ENCODE measurements at places on chromosomes 1 and 21. TPM values are rescaled to one million over a fixed set of nuclear protein-coding genes. Genes with fewer than 3 reads are reported as not detected.

GRCh38 chr1:163664671-163665335 lies 343.0 kb downstream of the NUF2 start:
- no peak for DNase-seq

RNU1-2 gene
- polyA plus RNA-seq, result not detected

IL6R gene
- polyA plus RNA-seq, result 7.7 TPM

LCE1C gene
- polyA plus RNA-seq, result not detected

DNA sequence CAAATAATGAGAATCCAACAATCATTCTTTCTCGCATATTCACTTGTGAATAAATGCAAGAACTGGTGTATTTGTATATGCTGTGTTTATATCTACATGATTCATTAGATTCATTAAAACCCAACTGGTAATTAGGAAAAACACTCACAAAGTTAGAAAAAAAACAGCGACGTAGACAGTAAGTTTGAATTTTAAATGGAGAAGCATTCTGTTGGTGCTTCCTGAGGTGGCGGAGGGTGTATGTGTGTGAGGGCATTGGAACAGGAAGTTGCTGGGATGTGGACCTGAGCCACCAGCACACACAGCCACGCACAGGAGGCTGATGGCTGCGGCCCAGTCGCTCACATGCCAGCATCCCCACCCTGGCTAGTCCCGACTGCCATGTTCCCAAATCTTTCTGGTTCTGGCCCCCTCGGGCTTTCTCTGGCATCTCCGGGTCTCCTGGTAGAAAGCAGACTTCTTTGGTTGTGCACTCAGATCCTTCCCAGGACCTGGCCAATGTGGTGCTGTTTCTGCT lies 121.6 kb upstream of the IRF2BP2 start:
- DNase-seq, result no peak

DNA sequence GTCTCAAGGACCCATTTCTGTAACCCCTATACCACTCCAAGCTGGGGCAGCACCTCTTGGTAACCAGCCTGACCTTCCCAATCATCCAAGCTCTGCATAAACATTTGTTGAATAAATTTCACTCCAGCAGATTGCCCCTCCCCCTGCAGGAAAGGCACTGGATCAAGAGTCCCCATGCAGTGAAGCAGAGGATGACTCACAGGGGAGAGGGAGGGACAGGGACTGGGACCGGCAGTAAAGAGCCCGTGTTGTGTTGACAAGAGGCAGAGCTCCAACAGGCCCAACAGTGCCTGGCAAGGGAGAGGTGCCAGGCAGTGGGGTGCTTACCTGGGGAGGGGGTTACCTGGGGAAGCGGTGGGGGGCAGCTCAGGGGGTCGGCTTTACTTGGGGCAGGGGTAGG lies 32.3 kb downstream of the SLC9A1 start:
- no peak for DNase-seq

DNA sequence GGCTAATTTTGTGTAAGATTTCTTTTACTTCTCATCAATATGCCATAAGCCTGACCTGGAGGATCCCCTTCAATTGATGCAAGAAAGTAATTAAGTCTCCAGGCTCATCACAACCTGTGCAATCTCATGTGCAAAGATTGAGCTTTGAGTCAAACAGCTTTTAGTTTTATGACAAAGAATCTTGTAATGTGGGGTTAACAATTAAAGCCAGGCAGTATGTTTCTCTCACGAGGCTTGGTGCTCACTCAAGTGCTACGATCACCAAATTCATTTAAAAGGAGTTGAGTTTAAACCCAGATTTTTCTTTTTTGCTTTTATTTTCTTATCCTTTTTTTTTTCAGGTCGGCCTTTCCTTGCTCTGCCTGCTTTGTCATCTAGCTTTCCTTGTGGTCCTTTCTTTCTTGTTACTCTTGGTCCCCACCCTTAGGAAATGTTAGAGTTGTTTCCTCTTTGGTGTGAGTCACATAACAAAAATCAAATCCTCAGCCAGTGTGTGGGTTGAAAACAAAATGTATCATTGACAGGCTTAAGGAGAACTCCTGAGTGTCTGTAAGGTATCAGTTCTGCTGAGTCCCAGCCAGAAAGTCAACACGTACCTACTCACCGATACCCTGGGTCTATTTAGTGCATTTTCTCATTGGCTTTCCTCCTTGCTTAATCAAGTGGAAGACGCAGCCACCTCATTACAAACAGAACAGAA lies 1037.2 kb downstream of the ADGRL2 start:
- peak; percentile 9 for DNase-seq

TTC22 gene
- polyA plus RNA-seq, result 0.17 TPM

DNA sequence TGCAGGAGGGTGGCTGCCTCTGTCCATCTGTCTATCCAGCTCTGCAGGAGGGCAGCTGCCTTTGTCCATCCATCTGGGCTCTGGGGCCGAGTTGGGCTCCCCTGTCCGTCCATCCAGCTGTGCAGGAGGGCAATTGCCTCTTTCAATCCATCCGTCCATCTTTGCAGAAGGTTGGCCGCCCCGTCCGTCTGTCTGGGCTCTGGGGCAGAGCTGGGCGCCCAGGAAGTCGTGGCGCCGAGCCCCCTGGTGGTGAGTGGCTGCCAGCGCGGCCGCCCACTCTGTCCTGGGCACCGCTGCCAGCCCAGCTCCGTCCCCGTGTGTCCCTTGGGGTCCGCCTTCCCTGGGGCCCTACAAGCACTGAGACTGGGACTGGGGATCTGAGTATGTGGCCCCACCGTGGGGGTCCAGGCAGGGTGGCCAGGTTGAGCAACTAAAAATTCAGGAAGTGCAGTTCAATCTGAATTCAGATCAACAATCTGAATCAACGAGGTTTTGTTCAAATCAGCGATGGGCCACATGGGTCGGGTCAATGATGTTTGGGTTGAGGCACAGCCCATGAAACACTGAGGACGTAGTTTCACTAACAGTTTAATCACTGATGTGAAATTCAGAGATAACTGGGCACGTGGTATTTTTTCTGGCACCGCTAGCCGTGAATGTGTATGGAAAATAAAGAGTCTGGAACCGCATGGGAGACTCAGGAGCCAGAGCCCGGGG lies 99.1 kb upstream of the ACTRT2 start:
- DNase-seq, result no peak

DNA sequence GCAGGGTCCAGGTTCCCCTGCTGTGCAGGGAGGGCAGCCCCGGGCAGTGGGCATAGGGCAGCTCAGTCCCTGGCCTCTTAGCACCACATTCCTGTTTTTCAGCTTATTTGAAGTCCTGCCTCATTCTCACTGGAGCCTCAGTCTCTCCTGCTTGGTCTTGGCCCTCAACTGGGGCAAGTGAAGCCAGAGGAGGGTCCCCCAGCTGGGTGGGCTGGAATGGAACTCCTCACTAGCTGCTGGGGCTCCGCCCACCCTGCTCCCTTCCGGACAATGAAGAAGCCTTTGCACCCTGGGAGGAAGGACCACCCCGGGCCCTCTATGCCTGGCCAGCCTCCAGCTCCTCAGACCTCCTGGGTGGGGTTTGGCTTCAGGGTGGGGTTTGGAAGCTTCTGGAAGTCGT lies 32.8 kb upstream of the LHX4 start:
- no peak for DNase-seq

S100A9 gene
- polyA plus RNA-seq, result 17.0 TPM

OSCP1 gene
- 5.4 TPM for polyA plus RNA-seq

KCNK1 gene
- 1.3 TPM for polyA plus RNA-seq

DNA sequence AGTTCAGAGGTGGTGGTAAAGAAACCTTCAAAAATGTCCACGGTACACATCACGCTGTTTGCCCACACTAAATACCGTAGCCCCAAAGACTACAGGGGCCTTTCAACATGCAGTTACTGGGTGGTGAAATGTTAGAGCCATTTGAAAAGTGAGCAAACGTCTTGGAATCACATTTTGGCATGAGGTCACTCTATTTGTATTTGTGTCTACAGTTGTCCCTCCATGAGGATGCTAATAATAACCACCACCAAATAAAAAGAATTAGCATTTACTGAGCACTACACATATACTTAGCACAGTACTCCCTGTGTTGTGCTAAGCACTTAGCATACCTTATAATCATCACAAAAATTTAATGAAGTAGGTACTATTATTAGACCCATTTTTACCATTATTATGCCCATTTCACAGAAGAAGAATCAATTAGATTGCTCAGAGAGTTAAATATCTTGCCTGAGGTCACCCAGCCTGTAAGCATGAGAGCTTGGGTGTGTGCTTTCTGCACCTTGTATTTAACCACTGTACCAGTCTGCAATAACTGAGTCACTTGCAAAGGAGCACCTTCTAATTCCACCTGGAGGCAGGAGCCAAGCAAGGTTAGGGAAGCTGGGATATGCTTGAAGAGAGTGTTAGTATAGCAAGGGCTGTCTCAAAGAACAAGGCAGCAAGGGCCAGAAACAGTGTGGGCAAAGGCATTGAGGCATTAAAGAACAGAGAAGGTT lies 57.4 kb downstream of the DNTTIP2 start:
- DNase-seq, result no peak

GRCh38 chr1:223726380-223727001 lies 14.2 kb downstream of the CAPN2 start:
- DNase-seq, result peak; percentile 86

SGIP1 gene
- polyA plus RNA-seq, result 2.0 TPM

- DNase-seq, result no peak
Measured at GRCh38 chr1:226401355-226402303, 6.3 kb downstream of the PARP1 start.
